Foreskin fibroblast (primary cell): ENCODE measurements at places on chromosomes 12 and 14.

DNA sequence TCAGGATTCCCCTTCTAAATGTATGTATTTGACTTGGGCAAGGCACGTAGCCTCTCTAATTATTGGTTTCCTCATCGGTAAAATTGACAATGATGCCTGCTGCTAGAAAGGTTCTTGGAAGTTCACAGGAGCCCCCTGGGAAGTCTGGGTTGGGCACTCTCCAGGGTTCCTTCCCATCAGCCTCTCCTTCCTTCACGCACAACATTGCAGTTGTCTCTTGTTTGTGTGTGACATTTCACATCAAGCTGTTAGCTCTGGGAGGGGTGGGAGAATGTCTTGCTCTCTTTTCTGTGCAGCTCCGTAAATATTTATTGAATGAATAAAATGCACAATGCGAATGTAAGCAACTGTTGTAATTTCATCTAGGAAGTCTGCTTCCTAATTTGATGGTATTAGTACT lies 153.2 kb upstream of the PRICKLE1 start:
- DNase-seq, result no peak

- DNase-seq, result peak; percentile 85
These were observed 159.3 kb downstream of the TTC8 start for GRCh38 chr14:88983755-88984154.

DNA sequence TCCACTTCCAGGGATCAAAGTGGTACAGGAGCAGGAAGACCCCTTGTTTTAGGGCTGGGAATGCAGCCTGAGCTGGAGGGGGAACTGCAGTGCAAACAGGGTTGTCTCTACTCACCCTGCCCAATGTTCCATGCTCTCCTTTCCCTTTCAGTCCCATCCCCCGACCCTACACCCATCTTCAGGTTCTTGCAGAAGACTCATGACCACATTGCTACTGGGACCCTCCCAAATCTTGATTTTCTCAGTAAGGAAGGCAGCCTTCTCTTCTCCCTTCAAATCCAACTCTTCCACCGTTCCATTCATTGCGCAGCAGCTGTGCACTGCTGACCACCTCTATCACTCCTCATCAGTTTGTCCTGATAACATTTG lies 1.9 kb downstream of the SERPINA11 start:
- DNase-seq, result no peak

DNA sequence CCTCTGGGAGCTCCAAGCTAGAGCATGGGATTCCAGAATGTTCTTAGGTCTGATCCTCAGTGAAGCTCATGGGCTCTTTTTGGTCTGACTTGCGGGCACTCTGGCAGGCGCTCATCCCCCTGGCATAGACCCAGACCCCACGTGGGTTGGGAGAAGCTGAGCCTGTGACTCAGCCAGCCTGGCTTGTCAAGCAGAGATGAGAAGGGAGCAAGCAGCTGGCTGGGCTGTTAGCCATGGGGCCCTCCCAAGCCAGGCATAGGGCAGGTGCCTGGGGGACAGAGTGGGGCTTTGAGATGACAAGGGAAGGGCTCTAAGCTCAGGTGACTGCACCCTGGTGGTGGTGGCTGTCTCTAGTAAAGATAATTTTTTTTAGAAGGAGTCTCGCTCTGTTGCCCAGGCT lies 80.3 kb upstream of the NOS1 start:
- no peak for DNase-seq

GRCh38 chr12:127127897-127128296 lies 1139.1 kb upstream of the TMEM132C start:
- no peak for DNase-seq
